ENCODE measurements at places on chromosomes 11 and 22.

- no peak for DNase-seq
Measured at GRCh38 chr11:23006730-23007129, 146.5 kb upstream of the CCDC179 start.

- peak; percentile 68 for DNase-seq
Measured at GRCh38 chr11:120344302-120345004, 8.2 kb downstream of the ARHGEF12 start.

GRCh38 chr11:19276859-19277808 is 36.4 kb upstream of the E2F8 start:
- DNase-seq = no peak

DNA sequence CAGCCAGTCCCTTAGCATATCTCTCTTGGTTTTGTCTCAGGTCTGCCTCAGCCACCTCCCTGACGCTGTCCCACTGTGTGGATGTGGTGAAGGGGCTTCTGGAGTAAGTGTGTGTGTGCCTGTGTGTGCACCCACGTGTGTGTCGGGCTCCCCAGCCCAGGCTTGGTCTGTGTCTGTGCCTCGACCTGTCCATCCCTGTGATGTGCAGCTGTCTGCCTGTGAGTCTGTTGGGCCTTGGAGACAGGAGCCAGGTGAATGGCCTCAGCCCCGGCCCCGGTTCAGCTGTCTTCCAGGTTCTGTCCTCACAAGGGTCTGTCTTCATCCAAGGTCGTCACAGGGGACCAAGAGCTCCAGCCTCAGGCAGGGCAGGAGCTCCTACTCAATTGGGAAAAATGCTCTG is 9.8 kb downstream of the ATG16L2 start:
- no peak for DNase-seq

- no peak for DNase-seq
Measured at GRCh38 chr11:96265220-96265737, 77.7 kb downstream of the MAML2 start.

DNA sequence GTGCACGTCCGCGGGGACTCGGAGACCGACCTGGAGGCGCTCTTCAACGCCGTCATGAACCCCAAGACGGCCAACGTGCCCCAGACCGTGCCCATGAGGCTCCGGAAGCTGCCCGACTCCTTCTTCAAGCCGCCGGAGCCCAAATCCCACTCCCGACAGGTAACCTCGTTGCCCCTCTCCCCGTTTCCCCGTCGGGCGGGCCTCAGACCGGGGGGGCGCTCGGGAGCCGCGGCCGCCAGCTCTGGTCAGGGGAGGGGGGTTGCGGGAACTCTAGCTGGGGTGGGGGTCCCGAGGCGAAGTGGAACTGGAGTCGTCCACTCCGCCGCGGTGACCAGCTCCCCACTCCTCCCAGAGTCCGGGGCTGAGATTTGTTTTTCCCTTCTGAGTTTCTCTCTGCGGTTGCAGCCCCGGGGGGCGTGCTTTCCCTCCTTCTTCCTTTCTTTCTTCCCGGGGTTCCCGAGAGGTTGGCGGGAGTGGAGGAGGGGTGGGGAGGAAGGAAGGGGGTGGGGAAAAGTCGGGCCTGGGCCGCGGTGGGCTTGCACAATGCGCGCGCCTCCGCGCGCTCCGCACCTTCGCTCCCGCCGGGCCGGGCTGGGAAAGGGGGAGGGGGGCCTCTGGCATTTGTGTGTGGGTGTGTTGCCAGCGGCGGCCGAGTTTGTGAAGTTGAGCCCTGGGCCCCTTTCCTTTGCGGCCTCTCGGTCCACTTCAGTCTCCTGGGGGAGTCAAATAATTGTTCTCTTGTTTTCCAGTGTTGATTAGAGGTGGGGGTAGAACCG is 952 bp downstream of the YAP1 start:
- DNase-seq = peak; percentile 86

- no peak for DNase-seq
Measured at GRCh38 chr22:42065438-42066125, 5.0 kb downstream of the NAGA start.

DNA sequence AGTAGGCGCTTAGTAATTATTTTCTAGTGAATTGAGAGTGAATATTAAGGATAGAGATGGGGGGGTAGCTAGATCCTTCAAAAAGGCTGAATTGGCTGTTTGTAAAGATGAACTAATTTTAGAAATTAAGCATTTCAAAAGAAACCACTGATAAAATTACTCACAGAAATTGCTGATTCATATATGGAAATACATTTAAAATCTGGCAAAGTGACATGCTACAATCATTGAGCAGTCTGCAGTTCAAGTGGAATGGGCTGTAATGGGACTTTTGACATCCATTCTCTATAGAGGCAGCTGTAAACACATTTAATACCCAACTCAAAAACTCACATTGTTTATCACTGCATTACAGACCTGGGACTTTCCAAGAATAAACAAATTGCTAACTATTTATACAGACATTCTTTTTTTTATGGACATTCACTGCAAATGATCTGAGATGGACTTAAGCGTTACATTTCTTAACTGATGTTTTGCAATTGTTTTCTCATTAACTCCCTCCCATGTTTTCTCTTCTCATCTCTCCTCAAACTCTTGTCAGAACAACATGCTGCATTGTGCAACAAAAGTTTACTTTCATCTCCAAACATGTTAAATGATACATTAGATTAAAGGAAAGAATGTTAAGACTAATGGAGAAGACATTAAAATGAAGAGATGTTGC is 42.1 kb upstream of the MMP7 start:
- DNase-seq = no peak

GRCh38 chr22:38165922-38166593 is 15.6 kb downstream of the PLA2G6 start:
- no peak for DNase-seq

- peak; percentile 71 for DNase-seq
Measured at GRCh38 chr22:29072193-29072978, 449 bp upstream of the KREMEN1 start.

DNA sequence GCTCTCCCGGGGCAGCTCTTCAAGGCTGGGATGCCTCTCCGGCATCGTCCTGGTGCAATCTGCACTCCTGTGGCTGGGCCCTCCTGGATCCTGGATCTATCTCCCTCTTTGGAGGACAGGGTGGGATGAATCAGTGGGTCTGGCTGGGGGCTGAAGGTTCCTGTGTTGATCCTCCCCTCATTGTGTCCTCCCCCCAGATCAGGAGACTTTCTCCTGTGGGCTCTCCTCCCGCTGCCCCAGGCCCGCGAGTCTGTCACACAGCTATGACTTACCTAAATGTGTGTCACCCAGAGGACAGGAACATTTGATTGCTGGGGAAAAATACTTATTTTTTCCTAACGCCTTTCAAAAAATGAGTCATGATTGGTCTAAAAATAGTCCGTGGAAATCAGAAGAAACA is 106.8 kb upstream of the NECTIN1 start:
- DNase-seq = no peak

GRCh38 chr11:119709638-119710346 is 19.2 kb downstream of the NECTIN1 start:
- peak; percentile 78 for DNase-seq

GRCh38 chr11:119941636-119942411 is 196.1 kb downstream of the TRIM29 start:
- no peak for DNase-seq

DNA sequence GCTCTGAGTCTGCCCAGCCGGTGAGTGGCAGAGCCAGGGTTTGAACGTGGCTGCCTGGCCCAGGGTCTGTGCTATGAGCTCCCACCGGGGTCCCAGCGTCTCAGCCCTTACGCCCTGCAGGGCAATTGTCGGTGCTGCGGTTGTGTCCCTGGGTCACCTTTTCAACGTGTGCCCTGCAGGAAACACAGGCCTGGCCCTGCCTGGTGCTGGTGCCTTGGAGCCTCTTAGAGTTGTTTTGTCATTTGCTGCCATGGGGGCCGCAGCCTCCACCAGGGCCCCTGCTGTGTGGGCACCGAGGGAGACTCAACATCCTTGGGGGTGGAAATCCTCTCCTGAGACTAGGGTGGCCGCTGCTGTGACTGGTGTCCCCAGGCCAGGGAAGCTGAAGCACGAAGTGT is 50.6 kb upstream of the SLC22A12 start:
- no peak for DNase-seq

DNA sequence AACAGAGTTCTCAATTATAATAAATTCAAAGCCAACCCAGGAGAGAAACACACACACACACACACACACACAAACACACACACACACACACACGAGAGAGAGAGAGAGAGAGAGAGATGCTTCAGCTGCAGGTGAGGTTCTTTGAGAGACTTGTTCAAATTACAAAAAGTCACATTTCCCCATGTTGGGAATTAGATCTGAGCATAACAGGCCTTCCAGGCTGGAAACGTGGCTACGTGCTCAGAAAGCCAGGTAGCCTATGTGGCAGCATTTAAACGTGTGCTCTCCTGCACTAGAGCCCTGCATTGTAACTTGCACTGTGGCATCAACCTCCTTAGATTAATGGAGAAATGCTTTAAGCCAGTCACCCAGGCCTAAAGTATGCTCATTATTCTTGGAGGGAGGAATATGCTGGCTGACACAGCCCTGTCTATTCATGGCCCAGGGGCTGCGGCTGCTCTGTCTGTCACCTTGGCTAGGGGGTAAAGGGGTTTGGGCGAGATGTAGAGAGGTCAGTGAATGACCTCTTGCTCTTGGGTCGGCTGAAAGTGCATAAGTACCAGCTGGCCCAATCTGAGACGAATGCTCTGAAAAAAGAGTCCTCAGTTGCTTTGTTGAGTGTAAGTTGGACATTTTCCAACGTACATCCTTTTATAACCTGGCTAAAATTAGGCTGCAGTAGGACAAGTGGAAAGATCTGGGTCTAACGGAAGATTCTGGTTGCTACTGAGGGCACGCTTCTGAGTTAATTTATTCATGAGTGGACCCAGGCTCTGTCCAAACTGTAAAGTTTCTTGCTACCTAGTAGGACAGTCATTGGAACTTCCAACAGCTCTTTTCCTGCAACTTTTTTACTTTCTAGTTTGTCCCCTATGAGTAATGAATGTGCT is 171.1 kb upstream of the SEZ6L start:
- no peak for DNase-seq

GRCh38 chr11:126284829-126285228 is 1.9 kb downstream of the TIRAP start:
- peak; percentile 96 for DNase-seq

DNA sequence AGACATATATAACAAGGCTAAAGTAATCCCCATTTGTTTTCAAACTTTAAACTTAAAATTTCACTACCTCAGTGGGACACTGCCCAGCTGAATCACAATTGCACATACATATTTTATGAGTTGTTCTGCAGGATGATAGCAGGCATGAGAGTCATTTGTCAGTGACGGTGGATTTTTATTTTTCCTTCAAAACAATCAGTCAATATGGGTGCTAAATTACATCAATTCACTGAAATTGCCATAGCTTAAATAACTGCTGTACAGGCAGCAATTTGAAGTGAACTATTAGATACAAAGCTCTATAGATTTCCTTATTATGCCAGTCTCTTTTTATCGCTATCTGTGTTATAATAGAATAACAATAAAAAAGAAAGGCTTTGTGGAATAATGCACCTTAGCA is 784.6 kb upstream of the ANO3 start:
- DNase-seq = no peak

DNA sequence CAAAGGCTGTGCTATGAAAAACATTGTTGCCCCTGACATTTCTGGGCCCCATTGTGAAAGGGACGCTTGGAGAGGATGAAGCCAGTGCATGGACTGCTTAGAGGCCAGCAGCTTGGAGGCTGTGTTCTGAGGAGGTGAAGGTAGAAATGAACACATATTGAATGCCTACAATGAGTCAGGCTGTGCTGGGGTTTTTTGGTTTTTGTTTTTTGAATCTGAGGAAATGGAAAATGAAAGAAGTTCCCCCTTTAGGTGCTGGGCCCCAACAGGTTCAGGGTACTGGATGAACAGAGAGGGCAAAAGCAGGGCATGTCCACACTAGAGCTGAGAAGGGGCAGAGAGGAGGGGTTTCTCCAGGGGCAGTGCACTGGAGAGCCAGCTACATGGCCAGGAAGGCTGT is 166.1 kb upstream of the API5 start:
- no peak for DNase-seq

- no peak for DNase-seq
Measured at GRCh38 chr11:113446938-113447337, 28.3 kb downstream of the DRD2 start.

DNA sequence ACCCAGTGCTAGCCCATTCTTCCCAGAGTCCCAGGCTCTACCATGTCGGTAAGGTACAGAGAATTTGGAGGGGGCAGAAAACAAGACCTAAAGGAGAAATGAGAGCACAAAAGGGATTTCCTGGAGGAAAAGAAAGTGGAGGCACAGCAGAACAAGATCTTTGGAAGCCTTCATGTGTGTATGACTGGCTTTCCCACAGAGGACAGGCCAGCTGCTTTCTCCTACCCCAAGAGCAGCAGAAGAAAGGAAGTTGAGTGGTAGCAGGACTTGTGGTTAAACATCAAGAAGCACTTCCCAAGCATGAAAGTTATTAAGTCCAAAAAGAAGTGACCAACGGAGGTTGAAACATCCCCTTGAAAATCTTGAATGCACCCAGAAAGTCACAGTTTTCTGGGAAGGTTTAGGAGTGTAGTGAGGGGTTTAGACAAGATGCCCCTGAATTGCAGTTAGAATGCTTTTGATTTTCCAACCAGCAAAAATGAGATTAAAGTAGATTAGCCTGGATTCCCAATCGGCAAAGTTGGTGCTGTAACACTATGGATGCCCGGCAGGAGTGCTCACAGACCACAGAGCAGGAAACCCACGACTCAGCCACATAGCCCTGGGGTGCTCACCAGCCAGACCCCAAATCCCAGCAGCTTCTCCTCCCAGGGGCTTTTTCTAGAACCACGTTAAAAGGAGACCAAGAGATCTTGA is 608 bp downstream of the TMPRSS13 start:
- DNase-seq = no peak

Measured in fibroblast of skin of back (primary cell).